Large intestine (tissue), 12 donors: ENCODE measurements at places on chromosomes 7 and 10.
A peak's percentile ranks its signal among the peaks of the same experiment; 100 is the strongest.

DNA sequence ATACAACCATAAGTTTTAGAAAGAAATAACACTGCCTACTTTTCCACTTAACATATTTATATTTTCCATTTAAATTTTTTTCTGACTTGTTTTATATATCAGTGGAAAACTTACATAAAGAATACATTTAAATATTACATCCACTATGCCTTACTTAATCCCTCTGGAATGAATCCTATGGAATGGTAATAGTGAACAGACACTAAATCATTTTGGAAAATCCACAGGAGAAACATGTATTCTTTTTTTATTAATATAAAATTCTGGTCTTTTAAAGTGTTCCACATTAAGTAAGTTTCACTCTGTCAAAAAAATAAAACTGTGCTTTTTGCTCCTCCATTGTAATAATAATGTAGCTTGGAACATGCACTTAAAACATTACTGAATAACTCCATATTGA lies 236.8 kb upstream of the LRRN3 start:
- no peak for DNase-seq

GRCh38 chr7:139526578-139527544 lies 3.4 kb downstream of the CLEC2L start:
- no peak for DNase-seq

GRCh38 chr7:155231241-155231800 lies 66.4 kb upstream of the INSIG1 start:
- DNase-seq: no peak

DNA sequence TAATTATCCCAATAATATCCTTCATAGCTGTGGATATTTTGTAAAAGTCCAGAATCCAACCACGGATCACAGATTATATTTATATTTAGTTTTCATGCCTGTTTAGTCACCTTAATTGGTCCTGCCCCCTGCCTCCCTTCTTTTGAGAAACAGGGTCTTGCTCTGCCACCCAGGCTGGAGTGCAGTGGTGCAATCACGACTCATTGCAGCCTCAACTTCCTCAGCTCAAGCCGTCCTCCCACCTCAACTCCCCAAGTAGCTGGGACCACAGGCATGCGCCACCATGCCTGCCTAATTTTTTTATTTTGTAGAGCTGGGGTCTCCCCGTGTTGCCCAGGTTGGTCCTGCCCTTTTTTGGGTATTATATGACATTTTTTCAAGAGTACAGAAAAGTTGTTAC lies 129.4 kb downstream of the KAT6B start:
- no peak for DNase-seq

- no peak for DNase-seq
Measured at GRCh38 chr10:6194311-6194710, 8.4 kb upstream of the PFKFB3 start.

GRCh38 chr7:963236-964078 lies 9.0 kb upstream of the ADAP1 start:
- DNase-seq: no peak

- DNase-seq: no peak
Measured at GRCh38 chr7:69640216-69640615, 41.9 kb downstream of the AUTS2 start.

GRCh38 chr10:121368347-121369025 lies 229.8 kb downstream of the FGFR2 start:
- peak; percentile 13 for DNase-seq
